ENCODE measurements at places on chromosomes 11 and 22. TPM values are rescaled to one million over a fixed set of nuclear protein-coding genes. Genes with fewer than 3 reads are reported as not detected.

The TYR gene
- total RNA-seq, result not detected

The KCNE3 gene
- total RNA-seq, result 1.9 TPM

GRCh38 chr11:8328231-8328794, 64.6 kb upstream of the LMO1 start:
- H3K36me3 ChIP-seq, result no peaks in the 10 kb centered on the region
- no peaks in the 10 kb centered on the region for H3K4me1 ChIP-seq
- no peak overlapping the region for H3K27ac ChIP-seq
- no peak for DNase-seq
- peaks cover 10% of the 10 kb centered on the region for H3K27me3 ChIP-seq
- H3K4me3 ChIP-seq, result no peak overlapping the region

GRCh38 chr11:134759274-134759673, 347.2 kb upstream of the B3GAT1 start:
- H3K27ac ChIP-seq, result no peak overlapping the region
- H3K4me1 ChIP-seq, result peaks cover 6% of the 10 kb centered on the region
- peaks cover 52% of the 10 kb centered on the region for H3K27me3 ChIP-seq
- no peak for DNase-seq

The NTM gene
- total RNA-seq, result 4.2 TPM

The LIF gene
- total RNA-seq, result 2.3 TPM

The OR52D1 gene
- not detected for total RNA-seq

DNA sequence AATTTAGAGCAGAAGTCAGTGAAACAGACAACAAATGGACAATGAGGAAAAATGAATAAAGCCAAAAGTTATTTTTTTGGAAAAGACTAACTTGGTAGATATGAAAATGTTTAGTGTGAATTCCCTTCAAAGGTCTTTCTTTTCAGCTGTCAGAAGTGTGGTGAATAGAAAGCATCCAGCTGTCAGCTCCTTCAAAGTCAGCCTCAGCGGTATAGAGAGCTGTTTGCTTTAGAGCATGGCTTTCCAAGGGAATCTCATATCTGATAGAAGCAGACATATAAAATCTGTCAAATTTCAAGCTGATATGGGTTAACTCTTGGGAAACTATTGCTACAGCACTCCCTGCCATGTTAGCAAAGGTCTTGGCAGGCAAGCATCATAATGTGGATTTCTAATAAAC, 309.3 kb downstream of the CASP12 start:
- no peaks in the 10 kb centered on the region for H3K27me3 ChIP-seq
- H3K4me3 ChIP-seq, result no peak overlapping the region
- H3K27ac ChIP-seq, result no peak overlapping the region
- H3K4me1 ChIP-seq, result no peaks in the 10 kb centered on the region
- H3K36me3 ChIP-seq, result no peaks in the 10 kb centered on the region
- no peak for DNase-seq

- H3K36me3 ChIP-seq, result no peaks in the 10 kb centered on the region
- peaks cover 8% of the 10 kb centered on the region for H3K27me3 ChIP-seq
- peaks cover 9% of the 10 kb centered on the region for H3K4me1 ChIP-seq
- no peak overlapping the region for H3K4me3 ChIP-seq
- DNase-seq, result no peak
These were observed 266.2 kb upstream of the PLET1 start for GRCh38 chr11:112526699-112527416.

All from progenitor cell of endocrine pancreas (in vitro differentiated cells).